Activated CD8-positive, alpha-beta memory T cell treated with anti-CD3 and anti-CD28 coated beads for 24 hours (primary cell): ENCODE measurements at places on chromosomes 11 and 22.

DNA sequence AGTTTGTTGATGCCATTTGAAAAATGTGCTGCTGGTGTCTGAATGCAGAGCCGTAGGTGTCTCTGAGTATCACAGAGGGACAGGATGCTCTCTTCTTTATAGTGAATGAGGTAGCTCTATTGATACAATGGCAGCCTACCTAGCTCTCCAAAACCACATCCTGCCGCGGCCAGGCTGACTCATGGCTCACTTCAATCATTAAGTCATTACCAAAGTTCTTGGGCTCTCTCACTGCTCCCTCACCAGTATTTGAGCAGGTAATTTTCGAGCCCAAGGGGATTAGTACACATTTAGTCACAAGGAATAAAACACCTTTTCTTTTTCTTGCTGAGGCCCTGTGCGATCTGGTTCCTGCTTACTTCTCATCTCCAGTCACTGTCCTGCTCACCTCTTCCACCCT is 509.0 kb upstream of the LARGE1 start:
- DNase-seq = no peak

GRCh38 chr11:123083623-123084029 is 21.7 kb upstream of the HSPA8 start:
- peak; percentile 60 for DNase-seq

- DNase-seq = no peak
Observed at GRCh38 chr11:111540937-111541253, 375 bp downstream of the LAYN start.

DNA sequence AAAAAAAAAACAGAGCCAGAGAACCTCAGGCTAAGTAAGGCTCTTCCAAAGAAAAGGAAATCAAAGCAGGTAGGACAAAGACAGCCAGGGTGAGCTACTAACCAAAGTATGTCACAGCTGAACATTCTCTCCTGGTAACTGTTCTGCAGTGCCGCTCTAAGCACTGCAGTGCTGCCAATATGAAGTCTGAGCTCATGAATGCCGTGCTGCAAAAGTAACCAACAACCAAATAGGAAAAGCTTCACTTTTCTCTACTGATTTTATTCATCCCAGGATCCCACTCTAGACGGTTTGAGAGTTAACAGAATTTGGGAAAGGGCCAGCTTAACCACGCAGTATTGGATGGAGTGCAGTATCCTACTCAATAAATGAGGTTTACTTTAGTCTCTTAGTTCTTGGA is 3.5 kb downstream of the SIK3 start:
- no peak for DNase-seq

- no peak for DNase-seq
Observed at GRCh38 chr22:39729141-39729934, 158.8 kb downstream of the CACNA1I start.

DNA sequence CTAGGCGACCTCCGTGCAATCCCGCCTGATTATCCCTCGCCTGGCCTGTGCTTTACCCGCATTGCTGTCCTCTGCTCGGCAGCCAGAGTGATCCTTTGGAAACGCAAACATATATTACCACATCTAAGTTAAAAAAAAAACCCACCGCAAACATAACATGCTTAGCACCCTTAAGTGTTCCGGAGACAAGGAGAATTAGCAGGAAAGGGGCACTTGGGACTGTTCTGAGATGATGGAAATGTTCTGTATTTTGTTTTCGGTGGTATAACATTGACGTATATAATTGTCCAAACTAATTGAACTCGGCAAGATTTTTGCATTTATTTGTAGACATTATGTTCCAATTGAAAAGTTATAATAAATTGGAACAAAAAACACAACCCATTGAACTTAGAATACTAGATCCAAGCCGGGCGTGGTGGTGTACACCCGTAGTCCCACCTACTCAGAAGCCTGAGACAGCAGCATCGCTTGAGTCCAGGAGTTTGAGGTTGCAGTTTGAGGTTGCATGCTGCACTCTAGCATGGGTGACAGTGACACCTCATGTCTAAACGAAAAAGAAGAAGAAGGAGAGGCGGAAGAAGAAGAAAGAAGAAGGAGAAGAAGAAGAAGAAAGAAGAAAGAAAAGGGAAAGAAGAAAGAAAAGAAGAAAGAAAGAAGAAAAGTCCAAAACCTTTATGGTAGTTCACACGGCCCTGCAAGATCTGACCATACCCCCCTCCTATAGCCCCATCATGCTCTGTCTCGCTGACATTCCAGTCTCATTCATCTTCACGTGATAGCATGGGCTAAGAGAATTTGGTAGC is 604 bp upstream of the POLR3H start:
- no peak for DNase-seq

GRCh38 chr11:27246925-27247324 is 116.1 kb downstream of the CCDC34 start:
- DNase-seq = no peak

DNA sequence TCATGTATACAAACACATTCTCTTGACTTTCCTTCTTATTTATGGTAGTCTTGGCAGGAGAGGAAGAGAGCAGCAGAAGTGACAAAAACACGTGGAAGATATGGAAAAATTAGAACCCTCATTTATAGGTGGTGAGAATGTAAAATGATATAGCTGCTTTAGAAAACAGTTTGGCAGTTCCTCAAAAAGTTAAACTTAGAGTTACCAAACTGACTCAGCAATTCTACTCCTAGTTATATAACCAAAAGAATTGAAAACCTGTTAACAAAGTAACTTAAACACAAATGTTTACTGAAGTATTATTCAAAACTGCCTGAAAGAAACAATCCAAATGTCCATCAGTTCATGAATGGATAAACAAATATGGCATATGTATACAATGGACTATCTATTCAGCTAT is 16.8 kb downstream of the NUCB2 start:
- DNase-seq = no peak

DNA sequence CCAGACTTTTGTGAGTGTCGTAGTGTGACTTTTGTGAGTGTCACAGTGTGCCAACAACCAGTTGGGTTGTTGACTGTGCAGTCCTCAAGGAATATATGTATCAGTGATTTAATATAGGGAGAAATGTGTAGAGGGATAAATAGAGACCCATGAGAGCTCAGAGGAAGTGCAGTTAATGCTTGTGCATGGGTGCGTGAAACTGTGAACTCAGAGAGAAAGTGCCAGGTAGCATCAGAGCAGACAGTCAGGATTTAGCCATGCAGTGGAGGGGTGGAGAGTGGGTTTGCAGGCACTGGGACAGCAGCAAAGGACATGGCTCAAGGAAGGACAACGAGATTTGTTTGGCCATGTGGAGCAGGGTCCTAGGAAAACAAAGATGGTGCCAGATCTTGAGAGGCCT is 33.6 kb downstream of the YWHAH start:
- no peak for DNase-seq
